ENCODE measurements at places on chromosomes 4 and X.
A peak's percentile ranks its signal among the peaks of the same experiment; 100 is the strongest.

- no peak for DNase-seq
These were observed 24.1 kb downstream of the OCIAD1 start for GRCh38 chr4:48854982-48855381.

DNA sequence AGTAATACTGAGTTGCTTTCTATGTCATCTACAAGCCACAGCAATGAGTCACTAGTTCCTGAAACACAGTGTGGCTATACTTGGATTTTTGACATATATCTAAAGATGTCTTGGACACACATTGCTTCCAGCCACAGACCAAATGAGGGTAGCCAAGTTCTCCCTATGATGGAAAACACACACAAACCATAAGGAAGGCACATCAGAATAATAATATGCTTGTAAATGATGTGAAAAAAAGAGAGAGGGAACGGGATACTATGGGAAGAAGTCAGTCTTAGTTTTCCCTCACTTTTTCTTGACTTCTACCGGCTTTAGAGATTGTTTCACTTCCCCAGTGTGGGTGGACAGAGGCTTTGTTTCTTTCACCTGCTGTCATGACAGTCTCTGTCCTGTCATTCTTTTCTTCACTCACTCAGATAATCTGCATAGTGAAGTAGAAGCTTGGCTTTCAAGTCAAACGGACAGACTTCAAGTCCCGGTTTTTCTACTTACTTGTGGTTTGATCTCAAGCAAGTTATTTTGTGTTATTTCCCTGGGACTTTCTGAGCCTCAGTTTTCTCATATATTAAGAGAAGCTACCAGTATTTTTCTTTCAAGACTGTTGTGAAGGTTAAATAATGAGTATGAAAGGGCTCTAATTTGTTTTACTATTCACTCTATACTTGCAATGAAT, 34.7 kb downstream of the P2RY10 start:
- DNase-seq, result peak; percentile 49

GRCh38 chr4:168390041-168390440, 71.5 kb upstream of the DDX60 start:
- no peak for DNase-seq

GRCh38 chrX:7447801-7448499, 300.0 kb upstream of the PUDP start:
- DNase-seq, result no peak

DNA sequence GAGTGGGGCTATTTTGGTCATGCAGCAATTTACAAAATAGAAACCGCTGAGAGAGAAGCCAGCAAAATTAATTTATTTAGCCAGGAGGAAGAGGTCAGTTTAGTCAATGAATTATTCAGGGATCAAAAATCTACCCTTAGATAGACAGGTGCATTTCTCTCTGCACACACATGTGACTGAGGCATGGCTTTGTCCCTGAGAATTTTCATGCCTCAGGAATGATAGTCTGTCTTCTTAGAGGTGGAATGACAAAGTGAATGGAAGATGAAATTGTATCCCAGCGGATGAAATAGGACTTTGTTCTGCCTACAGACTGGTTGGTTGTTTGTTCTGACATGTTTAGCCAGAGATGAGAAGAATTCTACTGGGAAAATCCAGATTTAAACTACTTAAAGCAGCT, 46.0 kb downstream of the ANKRD50 start:
- no peak for DNase-seq

GRCh38 chr4:10015140-10015753, 6.0 kb downstream of the SLC2A9 start:
- no peak for DNase-seq

GRCh38 chr4:137394018-137394417, 138.3 kb downstream of the PCDH18 start:
- no peak for DNase-seq

GRCh38 chr4:77432717-77433417, 172.8 kb upstream of the CXCL13 start:
- DNase-seq, result no peak

DNA sequence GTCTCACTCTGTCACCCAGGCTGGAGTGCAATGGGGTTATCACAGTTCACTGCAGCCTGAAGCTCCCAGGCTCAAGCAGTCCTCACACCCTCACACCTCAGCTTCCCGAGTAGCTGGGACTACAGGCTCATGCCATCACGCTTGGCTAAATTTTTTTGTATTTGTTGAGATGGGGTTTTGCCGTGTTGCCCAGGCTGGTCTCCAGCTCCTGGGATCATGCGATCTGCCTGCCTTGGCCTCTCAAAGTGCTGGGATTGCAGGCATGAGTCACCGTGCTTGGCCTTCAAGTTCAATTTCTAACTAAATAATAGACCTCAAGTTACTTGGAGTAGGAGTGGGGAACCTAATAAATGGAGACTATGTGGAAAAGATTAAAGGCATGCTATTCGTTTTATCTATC, 48.9 kb downstream of the MND1 start:
- DNase-seq, result no peak

DNA sequence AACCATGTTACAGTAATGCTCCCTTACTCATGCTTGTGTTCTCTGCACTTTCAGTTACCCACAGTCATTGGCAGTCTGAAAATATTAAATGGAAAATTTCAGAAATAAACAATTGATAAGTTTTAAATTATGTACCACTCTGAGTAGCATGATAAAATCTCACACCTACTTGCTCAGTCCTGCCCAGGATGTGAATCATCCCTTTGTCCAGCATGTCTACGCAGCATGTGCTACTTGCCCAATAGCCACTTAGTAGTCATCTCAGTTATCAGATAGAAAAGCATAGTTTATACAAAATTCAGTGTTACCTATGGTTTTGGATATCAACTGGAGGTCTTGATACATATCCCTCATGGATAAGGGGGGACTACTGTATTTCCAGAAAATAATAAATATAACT, 577.1 kb downstream of the GALNTL6 start:
- no peak for DNase-seq

DNA sequence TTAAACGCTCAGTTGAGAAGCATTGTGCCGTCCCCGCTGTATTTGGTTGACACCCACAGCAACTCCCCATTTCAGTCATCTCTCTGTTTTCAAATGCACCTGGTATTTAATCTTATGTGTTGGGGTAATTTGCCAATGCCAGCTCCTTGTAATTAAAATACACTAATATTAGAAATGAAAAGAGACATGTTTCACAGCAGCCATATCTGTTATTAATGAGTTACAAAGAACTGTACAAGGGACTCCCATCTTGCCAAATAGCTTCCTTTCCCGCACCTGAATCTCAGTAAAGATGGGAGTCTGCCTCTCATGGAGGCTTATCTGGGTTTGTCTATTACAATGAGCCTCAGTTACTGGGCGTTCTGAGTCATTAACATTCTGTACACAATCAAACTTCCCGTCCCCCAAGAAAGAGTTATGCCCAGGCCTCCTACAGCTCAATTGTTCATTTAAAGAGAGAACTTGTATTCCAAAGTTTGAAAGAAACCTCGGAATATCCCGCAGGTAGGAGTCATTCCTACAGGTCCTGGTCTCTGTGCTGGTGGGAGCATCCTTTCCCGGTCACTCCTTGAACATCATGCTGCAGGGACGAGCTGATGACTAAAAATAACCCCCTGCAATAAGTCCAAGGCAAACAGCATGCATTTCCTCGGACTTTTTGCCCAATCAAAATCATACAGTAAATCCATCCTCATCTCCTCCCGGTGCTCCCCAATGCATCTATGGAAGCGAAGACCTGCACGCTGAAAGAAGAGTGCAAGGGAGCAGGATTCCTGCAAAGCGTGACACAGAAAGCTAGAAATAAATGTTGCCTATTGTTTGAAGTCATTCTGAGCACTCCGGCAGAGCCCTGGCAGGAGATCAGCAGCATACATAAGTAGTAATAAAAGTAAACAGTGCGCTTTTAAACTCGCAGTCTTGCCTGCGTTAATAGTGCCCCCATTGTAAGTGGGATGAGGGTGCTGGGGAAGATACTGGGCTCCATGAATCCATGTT, 926 bp downstream of the NDP start:
- no peak for DNase-seq

GRCh38 chr4:168928346-168928745, 81.7 kb downstream of the CBR4 start:
- no peak for DNase-seq

DNA sequence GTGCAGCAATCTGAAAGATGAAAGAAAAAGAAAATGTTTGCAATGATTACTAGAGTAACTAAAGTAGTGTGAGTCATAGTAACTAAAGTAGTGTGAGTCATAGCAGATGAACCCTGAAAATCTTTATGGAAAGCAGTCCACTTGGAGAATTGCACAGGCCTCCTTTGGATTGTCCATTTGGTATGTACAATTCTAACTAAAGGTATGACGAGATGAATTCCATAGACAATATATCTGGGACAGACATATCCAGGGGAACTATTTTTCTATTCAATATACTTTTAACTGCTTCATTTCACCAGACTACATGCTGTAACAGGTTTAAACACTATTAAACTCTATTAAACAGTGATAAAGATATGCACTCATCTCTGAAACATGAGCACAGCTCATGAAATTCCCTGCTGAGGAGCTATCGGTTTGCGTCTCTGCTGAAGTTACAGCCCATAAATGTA, 798.7 kb downstream of the PCDH7 start:
- no peak for DNase-seq

DNA sequence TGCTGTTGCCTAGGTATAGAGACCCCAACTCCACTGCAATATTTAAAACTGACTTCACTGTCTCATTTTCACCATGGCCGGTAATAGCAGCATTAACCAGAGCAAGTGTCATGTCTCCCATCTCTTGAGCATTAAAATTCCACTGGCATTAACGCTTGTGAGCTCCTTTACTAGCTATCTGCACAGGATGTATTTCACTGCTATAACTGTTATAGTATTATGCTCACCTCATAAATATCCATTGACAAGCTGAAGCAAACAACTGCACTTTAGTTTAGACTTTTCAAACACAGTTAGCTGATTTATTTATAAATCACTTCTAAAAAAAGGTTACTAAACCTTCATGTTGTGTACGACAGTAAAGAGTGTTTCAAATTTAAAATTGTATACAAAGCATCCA, 157.8 kb downstream of the ANTXR2 start:
- no peak for DNase-seq

DNA sequence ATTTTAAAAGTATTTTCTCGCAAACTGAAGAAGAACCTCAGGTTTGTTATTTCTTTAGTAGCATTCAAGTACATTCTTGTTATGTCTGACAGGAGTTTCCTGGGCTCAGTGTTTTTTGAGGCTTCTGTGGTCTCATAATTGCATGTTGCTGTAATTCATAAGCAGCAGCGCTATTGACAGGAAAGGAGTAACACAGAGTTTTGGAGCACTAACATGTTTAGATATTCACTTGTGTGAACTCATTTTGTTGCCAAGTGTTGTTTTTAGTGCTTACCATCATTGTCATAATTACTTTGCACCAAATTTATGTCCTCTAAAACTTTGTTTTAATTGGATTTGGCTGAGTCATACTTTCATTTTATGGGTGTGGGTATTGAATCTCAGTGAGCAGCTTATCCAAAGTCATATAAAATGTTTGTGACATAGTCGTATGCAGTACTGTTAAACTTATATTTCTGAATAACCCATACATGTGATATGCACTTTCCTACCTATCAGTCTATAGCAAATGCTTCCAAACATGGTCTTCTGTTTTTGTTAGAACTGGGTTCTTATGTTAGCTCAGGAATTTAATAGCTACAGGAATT, 358.7 kb upstream of the CTSO start:
- DNase-seq, result no peak

DNA sequence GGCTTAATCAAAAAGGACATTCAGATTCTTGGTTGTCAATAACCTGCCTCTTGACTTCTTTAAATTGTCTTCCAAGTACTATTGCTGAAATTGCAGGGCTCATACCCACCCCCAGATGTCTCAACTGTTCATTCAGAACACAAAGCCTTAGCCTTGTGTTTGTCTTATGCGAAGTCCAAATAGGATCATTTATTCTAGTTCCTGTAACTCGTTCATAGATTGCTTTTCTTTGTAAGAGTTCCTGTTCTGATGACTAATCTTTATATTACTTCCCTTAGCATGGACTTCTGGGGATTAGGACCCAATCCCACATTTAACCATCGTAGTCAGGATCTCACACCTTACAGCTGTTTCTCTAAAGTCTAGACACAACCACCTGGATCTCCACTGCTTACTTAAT, 226.0 kb downstream of the VEGFC start:
- DNase-seq, result no peak

- no peak for DNase-seq
These were observed 153.8 kb downstream of the AREG start for GRCh38 chr4:74598611-74599325.

DNA sequence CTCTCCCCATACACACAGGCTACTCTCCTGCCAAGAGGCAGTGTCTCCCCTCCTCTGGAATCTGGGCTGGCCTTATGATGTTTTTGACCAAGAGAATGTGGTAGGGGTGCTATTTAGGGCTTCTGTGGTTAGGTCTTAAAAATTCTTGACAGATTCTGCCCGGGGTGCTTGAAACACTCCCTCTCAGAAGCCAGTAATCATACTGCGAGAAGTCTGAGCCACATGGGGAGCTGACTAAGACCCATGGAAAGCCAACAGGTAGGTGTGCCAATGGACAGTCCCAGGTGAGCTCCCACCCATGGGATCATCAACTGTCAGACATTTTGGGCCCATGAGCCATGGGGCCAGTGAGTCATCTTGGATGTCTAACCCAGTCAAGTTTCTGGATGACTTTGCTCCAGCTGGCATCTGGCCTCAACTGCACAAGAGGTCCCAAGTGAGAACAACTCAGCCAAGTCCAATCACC, 315.7 kb downstream of the FBXW7 start:
- DNase-seq, result peak; percentile 13
